ENCODE measurements at places on chromosomes 16 and 17. TPM values are rescaled to one million over a fixed set of nuclear protein-coding genes. Genes with fewer than 3 reads are reported as not detected.

NPIPB8 gene
- total RNA-seq, result not detected

ABCC6 gene
- total RNA-seq, result 2.4 TPM

EME1 gene
- 3.0 TPM for total RNA-seq

HSF5 gene
- total RNA-seq, result not detected

SLC16A6 gene
- total RNA-seq, result 0.34 TPM

DNA sequence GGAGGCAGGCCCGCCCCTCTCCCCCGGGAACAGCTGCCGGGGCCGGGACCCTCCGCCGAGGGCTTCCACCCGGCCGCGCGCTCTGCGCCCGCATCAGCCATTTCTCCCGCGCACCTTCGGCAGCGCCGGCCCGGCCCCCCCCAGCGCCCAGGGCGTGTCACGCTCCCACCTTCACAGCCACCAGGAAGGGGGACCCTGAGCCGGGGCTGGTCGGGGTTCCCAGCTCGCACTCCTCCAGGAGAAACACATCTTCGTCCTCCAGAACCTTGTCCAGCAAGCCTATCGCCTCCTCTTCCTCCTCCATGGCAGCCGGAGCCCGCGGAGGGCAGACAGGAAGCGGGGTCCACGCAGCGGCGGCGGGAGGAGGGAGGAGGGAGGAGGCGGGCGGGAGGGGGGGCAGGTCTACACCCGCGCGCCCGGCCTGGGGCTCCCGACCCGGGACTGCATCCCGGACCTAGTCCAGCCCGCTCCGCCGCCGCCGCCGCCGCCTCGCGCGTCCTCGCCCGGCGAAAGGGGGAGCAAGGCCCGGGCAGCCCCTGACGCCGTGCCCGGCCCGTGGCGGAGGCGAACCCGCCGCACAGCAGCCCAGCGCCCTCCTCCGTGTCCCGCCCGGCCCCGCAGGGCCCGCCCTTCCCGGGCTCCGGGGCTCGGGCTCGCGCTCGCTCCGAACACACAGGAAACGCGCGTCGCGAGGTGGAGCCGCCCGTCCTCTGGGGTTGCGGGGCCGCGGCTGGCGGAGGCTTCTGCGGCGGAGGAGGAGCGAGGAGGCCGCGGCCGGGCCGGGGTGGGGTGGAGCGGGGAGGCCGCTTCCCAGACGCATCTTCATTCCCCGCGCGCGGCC is 70.8 kb downstream of the ABR start:
- no peaks in the 10 kb centered on the region for H3K36me3 ChIP-seq
- no peaks in the 10 kb centered on the region for H3K27me3 ChIP-seq
- DNase-seq, result peak; percentile 29

DNA sequence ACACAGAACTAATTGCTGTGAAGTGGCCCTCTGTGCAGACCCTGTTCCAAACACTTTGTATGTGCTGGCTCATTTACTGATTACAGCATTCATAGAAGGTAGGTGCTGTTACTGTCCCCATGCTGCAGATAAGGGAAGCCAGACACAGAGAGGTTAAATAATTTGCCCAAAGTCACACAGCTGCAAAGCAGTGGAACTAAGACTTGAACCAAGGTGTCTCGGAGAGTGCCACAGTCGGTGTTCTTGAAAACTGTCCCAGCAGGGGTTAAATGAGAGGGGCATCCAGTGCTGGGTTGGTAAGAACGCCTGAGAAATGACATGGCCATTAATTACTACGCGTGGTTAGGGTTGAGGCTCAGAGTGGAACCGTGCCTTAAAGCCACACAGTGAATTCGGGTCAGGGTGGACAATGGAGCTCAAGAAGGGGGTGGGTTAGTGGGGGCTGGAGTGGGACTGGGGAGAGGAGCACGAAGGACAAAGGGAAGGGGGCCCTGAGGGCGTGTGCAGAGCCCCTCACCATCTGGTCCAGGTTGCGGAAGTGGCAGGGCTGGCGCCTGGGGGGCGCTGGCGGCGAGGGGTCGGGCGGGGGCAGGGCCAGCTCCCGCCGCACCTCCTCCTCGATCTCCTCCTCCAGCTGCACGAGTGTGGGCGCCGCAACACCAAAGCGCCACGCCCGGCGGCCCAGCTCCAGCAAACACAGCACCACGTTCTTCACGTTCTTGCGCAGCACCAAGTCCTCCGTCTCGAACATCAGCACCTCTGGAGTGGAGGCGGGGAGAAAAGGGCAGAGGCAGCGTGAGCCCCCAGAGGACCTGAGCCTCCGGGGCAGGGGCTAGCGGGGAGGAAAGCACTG is 3.3 kb downstream of the GAS2L2 start:
- H3K27me3 ChIP-seq, result peaks cover 14% of the 10 kb centered on the region
- no peak overlapping the region for H3K4me3 ChIP-seq
- H3K36me3 ChIP-seq, result no peaks in the 10 kb centered on the region
- no peak for DNase-seq
- no peak overlapping the region for H3K27ac ChIP-seq

- DNase-seq, result no peak
- peak overlapping the region; percentile 5 for H3K27ac ChIP-seq
- peaks cover 16% of the 10 kb centered on the region for H3K36me3 ChIP-seq
- no peaks in the 10 kb centered on the region for H3K27me3 ChIP-seq
These were observed 33.6 kb downstream of the HAPSTR1 start for GRCh38 chr16:9124908-9125584.

DNA sequence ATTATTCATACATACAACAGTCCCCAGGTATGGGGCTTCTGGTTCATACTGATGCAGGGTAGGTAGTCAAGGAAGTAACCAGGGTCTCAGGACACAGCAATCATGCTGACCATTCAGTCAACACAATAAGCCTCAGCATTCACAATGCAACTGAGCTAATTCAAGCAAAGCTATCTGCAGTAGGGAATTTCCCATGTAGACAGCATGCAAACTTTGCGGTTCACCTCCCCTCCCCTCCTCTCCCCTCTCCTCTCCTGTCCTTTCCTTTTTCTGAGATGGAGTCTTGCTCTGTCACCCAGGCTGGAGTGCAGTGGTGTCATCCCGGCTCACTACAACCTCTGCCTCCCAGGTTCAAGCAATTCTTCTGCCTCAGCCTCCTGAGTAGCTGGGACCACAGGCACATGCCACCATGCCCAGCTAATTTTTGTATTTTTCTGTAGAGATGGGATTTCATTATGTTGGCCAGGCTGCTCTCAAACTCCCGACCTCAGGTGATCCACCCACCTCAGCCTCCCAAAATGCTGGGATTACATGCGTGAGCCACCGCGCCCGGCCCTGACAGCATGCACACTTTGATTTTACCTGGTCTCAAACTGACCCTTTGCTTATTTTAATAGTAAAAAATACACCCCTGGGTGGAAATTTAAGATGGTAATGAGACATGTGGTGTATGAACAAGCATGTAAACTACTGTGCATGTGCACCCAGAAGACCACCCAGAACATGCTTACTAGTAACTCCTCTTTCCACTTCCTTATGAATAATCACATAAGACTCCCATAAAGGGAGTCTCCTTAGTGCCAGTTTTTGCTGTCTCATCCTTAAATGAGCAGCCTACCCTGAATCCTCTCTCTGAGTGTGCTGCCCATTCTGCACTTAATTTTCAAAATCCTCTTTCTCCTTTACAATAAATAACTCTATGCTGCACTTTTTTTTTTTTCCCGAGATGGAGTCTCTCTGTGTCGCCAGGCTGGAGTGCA is 9.3 kb upstream of the RNF135 start:
- H3K27me3 ChIP-seq, result no peaks in the 10 kb centered on the region
- no peaks in the 10 kb centered on the region for H3K36me3 ChIP-seq
- DNase-seq, result no peak

GRCh38 chr16:12253731-12254130 is 277.2 kb downstream of the SNX29 start:
- peaks cover 3% of the 10 kb centered on the region for H3K4me1 ChIP-seq
- H3K36me3 ChIP-seq, result no peaks in the 10 kb centered on the region
- no peak for DNase-seq
